ENCODE measurements at places on chromosomes 6 and 20.

GRCh38 chr6:114179411-114179810 lies 163.4 kb downstream of the HS3ST5 start:
- no peak for DNase-seq

DNA sequence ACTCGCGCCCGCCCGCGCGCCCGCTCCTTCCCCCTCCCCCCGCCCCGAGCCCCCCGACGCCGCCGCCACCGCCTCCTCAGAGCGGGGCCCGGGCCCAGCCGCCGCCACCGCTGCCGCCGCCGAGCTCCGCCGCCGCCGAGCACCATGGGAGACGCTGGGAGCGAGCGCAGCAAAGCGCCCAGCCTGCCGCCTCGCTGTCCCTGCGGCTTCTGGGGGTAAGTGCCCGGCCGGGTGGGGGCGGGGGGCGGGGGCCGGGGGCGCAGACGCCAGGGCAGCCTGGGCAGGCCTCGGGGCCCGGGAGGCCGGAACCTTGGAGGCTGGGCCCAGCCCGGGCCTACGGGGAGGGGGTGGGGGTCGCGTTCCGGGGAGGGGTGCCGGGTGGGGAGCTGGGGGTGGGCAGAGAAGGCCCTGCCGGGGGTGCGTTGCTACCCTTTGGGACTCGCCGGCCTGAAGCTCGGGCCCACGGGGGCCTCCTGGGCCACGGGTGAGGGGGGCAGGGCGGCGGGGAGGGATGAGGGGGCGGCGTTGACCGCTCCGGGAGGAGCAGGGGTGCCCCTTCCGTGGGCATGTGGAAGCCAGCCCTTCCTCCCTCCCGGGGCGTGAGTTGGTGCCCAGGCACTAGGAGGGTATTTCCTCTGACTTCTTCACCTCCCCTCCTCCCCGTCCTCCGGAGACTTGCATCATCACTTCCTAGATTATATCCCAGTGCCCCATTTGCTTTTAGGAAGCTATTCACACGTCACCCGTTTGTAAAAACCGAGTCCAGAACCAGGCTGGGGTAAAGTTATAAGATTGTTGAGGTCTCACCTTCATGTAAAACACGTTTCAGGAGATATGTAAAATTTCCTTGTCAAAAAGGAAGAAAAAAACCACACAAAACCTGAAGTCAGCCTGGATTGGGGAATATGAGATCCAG lies 533 bp downstream of the ZFAND3 start:
- peak; percentile 71 for DNase-seq

GRCh38 chr6:35170891-35171290 lies 29.8 kb upstream of the TCP11 start:
- no peak for DNase-seq

- peak; percentile 31 for DNase-seq
These were observed 112.4 kb downstream of the TAF4 start for GRCh38 chr20:61953037-61954021.

GRCh38 chr6:73503027-73503772 lies 17.6 kb downstream of the EEF1A1 start:
- DNase-seq = no peak

DNA sequence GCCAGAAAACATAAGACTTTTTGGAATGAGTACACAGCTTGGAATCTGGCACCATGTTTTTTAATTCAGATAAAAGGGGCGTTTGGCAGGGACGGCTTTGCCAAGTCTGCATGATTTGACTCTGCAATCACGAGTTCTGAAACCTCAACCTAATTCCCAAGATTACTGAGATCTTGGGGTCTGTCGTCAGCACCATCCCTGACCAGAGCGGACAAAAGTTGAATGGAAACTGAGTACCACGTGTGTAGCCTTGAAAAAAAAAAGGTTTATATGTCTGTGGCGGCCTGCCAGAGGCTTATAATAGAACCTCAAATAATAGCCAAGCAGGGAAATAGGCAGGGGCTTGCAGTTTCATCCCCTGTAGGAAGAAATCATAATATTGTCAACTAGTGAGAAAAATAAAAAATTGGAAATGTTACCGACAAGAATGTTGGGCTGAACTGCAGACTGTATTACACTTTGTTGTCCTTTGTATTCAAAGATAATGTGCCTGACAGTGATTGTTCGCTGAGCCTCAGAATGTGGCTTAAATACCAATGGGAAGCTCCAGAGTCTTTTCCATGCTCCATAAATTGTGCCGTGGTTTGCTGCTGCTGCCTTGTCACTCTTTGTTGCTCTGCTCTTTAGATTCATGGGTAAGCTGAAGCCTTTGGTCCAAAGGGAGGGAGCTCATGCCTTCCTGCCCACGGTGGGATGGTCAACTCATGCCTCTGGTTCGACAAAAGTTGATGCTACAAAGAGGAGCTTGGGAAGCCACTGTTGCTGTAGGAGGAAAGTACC lies 118.8 kb upstream of the ARID1B start:
- no peak for DNase-seq

GRCh38 chr6:71533939-71534379 lies 245.3 kb downstream of the OGFRL1 start:
- no peak for DNase-seq

- DNase-seq = no peak
These were observed 3.3 kb downstream of the ATP5F1E start for GRCh38 chr20:59028812-59029211.

GRCh38 chr6:25407431-25407830 lies 128.3 kb downstream of the CARMIL1 start:
- no peak for DNase-seq

DNA sequence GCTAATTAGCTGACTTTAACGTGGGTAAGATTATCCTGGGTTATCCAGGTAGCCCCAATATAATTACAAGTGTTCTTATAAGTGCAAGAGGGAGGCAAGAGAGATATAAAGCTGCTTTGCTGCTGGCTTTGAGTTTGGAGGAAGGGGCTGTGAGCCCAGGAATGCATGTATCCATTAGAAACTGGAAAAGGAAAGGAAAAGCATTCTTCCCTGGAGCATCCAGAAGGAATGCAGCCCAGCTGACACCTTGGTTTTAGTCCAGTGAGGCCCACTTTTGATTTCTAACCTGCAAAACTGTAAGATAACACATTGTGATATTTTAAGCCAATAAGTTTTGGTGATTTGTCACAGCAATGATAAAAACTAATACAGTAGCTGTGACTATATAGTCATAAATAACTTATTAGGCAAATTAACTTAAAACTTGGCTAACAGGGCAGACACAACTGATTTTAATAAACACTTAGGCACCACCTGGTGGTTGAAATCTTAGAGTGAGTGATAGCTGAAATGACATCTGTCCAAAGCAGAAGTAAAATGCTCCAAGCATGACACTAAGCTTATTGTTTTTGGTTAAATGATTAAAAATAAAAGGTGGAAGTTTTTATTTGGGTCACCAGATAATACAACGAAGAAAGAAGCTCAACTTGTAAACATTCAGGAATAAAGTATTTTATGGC lies 35.6 kb downstream of the ADGRF4 start:
- DNase-seq = no peak

DNA sequence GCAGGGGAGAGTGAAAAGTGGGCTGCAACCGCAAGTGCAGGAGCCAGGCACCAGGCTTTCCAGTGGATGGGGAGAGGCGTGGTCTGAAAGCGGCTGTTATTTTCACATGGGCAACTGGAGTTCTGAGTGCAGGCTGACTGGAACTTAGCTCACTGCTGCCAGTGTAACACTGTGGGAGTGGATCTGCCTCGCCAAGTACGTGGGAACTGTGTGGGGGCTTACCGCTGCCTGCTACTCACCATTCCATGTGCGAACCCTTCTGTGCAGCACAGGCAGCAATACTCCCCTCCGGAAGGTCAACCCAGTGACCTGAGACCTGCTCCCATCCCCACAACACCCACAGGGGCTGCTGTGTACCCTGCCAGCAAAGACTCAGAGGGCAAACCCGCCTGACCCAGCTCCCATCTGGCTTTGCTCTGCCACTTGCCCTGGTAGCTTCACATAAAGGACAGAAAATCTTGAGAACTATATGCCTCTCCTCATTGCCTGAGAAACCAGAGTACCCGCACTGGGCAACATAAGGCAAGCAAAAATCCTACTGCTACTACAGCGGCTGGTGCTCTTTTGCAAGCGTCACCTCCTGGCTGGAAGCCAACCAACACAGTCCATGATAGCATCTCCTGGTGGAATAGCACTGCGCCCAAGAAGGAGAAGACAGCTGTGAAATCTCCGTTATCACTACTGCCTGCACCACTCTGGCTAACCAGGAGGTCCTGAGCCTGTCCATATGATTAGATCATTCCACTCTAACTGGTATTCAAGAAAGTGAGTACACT lies 54.4 kb upstream of the SIRPG start:
- no peak for DNase-seq

DNA sequence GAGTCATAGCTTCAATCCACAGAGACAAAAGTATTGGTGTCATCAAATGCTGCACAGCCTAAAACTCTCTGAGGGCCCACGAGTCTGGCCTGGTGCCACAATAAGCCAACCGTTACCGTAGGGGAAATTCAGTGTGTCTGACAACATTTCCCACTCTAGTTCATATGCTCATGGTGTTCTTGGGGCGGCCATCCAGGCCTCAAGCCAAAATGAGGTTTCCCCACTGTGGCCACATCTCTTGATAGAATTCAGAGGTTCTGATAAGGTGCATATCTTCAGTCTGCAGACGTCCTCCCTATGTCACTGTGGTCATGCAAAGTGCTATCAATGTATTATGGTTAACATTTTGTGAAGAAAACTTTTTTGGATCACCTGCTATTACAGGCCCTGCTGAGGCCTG lies 627.7 kb downstream of the QKI start:
- no peak for DNase-seq

DNA sequence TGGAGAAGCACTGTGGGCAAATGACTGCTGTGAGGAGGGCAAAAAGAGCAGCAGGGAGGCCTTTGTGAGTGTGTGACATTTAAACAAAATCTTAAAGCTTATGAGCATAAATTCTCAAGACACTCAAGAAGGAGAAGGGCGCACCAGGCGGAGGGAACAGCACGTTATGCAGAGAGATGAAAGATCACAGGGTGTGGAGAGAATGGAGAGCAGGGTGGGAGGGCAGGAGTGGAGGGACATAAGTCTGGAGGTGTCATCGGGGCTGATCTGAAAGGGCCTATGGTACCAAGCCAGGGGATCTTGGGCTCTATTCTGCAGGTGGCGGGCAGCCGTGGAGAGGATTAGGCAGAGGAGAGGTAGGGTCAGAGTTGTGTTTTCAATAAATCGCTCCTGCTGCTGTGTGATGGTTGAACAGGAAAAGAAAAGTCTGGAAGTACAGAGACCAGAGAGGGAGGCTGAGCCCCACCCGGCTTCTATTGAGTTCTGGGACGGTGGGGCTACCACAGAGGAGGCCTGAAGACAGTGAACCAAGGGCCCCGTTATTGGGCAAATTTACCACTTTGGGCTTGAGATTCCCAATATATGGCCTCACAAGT lies 24.3 kb upstream of the DLGAP4 start:
- no peak for DNase-seq

GRCh38 chr6:25199544-25199943 lies 79.6 kb upstream of the CARMIL1 start:
- DNase-seq = no peak

- no peak for DNase-seq
These were observed 1.8 kb downstream of the EPHA7 start for GRCh38 chr6:93417421-93418013.

- no peak for DNase-seq
These were observed 8.4 kb upstream of the ACSS1 start for GRCh38 chr20:25066386-25066785.

DNA sequence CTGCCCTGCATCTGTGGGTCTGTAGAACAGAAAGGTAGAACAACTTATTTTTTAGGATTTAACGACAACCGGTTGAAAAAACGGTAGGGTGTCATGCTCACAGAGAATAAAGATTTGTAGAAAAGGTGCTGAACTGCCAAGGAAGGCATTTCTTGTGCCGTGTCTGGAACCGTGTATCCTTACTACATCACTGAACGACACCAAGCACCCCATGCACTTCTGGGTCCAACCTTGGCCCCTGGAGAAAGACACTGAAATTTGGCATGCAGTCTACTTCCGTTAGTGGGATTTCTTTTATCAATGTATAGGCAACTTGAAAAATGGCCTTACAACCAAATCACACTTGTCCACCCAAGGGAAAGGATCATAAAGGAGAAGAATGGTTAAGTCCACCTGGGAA lies 145.5 kb downstream of the ZMYND8 start:
- DNase-seq = no peak

DNA sequence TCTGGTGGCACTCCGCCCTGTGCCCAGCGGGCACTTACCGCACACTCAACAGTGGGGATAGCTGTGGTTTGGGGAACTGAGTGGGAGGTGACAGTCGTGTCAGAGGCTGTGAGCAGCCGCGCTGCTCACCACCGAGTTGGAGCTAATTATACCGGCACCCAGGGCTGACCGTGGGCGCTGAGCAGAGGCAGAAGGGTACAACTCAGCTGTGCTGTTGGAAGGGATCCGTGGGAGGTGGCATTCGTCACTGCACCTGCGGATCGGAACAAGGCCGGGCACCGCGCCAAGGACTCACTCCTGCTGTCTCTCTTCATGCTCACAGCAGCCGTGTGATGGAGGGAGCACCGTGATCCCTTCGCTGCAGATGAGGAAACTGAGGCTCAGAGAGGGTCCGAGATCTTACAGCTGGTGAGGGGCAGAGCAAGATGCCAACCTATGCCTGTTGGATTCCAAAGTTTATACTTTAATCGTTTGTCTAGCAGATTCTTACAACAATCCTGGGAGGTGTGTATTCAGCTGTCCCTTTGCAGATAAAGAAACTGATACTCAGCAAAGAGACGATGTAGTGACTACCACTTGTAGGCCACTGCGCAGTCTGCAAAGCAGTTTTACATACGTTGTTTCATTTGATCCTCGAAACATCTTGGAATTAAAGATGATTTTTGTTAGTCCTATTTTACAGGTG lies 713 bp upstream of the ELMO2 start:
- peak; percentile 89 for DNase-seq

- peak; percentile 75 for DNase-seq
These were observed 78.9 kb downstream of the OLIG3 start for GRCh38 chr6:137415127-137415833.

- DNase-seq = no peak
These were observed 181.6 kb upstream of the RNF217 start for GRCh38 chr6:124780623-124781022.

DNA sequence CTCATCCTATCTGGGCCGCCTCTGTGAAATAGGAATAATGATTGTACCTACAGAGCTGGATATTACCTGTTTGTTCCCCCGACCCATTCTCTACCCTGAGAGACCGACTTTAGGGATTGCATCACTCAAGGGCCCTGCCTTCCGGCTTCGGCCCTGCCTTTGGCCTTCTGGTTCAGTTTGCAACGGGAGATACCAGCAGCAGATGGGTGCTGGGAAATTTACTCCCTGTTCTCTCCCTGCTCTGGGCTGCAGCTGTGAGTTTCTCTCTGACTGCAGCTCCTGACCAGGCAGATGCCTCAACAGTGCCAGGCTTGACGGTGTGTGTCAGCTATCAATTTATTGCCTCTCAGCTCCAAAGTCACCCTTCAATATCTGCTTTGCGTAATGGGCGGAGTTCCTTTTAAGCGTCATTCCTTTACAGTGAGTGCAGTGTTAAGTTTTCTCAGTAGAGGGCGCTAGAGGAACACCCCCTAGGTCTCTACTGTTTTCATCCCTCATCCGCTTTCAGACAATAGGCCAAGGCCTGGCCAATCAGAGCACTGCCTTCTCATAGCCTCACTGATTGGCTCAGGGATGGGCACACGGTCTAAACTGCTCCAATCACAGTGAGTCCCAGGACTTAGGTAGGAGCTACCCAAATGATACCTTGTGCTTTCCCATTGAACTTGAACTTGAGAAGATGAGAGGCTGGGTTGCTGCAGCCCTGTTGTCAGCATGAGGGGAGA lies 30.0 kb downstream of the KCNG1 start:
- DNase-seq = no peak

Measured in left lobe of liver (tissue), 2 donors.